ENCODE measurements at places on chromosomes 1 and 21.

DNA sequence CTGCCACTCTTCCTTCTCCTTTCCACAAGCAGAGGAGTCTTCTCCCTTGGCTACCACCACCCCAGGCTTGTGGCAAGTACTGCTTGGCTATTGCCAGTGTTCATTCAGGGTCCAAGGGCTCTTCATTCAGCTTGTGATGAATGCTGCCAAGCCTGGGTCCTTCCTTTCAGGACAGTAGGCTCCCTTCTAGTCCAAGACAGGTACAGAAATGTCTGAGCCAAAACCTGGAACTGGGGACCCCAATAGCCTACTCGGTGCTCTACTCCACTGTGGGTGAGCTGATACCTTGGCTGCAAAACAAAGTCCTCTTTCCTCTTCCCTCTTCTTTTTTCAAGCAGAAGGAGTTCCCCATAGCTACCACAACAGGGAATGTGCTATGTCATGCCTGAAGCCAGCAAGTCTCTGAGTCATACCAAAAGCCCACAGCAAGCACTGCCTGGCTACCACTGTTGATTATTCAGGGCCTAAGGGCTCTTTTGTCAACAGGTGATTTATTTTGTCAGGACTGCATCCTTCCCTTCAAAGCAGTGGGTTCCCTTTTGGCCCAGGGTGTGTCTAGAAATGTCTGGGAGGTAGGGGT, 268.9 kb downstream of the HHAT start:
- DNase-seq = no peak

DNA sequence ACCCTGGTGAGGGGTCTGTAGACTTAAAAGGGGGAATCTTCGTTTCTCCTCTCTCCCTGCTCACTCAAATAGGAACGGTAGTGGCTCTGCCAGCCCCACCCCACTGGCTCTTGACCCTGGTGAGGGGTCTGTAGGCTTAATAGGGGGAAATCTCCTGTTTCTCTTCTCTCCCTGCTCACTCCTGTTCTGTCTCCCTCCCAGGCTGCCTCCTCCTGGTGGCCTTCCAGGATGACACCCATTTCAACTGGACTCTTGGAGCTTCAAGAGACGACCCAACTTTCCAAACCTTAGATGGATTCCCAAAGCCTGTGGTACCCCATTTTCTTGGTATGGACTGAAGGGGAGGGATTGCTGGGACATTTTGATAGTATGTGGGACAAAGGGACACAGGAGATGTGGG, 1.4 kb upstream of the EPHB2 start:
- no peak for DNase-seq

DNA sequence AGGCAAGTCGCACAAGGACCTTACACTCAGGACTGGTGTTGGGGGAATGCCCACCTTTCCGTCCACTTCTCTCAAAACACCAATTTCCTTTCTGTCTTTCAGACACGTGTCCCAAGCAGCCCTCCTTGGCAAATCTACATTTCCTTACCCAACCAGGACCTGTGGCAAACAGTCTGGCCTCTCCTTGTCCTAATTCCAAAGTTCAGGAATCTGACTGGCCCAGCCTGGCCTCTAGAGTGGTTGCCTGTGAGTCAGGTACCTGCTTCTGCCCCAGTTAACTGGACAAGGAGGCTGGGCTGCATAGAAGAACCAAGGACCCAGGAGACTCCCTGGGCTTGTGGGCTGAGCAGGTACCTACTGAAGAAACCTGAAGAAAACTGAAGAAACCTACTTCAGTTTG, 34.3 kb upstream of the CITED4 start:
- no peak for DNase-seq

DNA sequence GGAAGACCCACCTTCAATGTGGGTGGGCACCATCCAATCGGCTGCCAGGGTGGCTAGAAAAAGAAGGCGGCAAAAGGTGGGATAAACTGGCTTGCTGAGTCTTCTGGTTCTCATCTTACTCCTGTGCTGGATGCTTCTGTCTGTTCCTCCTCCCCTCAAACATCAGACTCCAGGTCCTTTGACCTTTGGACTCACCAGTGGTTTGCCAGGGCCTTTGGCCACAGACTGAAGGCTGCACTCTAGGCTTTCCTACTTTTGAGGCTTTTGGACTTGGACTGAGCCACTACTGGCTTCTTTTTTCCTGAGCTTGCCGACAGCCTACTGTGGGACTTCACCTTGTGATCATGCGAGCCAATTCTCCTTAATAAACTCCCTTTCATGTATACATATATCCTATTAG, 55.9 kb downstream of the VCAM1 start:
- no peak for DNase-seq

DNA sequence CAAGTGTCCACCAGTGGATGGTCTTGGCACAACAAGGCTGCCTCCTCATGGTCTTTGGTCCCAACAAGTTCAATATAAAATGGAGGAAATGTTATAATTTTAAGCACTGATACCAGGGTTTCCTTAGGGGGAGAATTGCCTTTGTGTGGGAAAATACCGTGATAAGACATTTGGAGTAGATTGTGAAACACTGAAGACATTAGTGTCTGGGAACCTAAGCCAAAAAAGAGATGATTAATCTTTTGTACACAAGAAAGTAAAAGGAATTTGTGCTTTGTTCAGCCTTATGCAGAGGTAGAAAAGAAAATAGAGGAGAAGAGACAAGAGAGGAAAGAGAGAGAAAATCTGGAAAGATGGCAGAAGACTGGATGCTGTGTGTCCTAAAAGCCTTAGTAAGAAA, 36.1 kb downstream of the ST6GALNAC3 start:
- no peak for DNase-seq

GRCh38 chr21:32957545-32957944, 68.2 kb upstream of the OLIG2 start:
- DNase-seq = no peak

GRCh38 chr1:214665606-214666110, 62.7 kb downstream of the CENPF start:
- no peak for DNase-seq

DNA sequence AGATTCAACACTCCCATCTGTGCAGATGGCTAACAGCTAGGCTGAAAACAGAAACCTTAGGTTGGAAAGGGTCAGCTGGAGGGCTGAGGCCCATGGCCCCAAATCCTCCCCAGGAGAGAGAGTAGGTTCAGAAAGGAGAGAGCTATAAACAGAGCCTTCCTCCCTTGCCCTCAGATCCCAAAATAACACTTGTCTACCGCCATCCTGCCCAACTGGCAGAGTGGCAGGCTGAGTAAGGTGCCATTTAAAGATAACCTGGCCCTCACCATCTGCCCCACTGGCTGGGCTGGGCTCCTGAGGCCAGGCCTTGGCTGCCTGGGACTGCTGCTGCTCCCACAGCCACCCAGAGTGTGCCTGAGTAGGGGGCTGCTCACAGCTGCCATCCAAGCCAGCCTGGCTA, 4.3 kb upstream of the SHISA4 start:
- DNase-seq = no peak

- no peak for DNase-seq
Observed at GRCh38 chr1:3834701-3835100, 22.3 kb downstream of the CEP104 start.

DNA sequence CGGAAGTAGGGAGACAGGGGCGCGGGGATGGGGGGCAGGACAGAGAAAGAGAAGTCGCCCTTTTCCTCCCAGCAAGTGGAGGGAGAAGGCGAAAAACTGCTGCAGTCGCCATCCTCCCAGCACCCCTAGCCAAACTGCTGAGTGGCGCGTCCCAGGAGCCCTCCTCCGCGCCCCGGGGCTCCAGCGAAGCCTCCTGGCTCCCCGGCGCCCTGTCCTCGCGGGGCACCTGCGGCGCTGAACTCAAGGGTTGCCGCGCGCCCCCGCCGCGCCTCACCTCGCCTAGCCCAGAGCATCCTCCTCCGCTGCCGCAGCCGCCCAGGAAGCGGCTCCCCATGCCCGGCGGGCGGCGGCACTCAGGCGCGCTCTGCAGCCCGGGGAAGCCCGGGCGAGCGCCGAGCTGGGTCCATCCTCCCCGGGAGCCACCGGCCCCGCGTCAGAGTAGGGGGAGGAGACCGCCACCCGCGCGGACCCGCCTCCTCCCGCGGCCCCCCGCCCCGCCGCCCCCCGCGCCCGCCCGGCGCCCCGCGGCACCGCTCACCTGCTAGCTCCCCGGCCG, at the start of gene DAB1:
DAB1 (minus strand) TSS at position 405 of the 556 bp plus-strand sequence. CDS start 133,030 bp downstream, outside the sequence.
- no peak for DNase-seq

DNA sequence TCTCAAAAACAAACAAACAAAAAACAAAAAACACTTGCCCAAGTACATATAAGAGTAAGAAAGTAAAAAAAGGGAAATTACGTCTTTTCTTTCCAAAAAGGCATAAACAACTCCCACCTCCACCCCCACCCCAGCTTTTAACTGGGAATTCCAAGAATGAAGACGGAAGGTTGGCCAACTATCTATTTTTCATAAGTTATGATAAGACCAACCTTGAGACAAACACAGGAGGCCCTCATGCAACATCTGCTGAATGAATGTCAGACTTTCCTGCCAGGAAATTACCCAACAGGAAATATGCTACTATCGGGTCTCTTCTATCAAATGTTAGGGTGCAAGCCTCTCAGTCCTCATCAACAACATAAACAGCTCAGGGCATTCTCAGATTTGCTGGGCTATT, 1.9 kb downstream of the BSDC1 start:
- no peak for DNase-seq

DNA sequence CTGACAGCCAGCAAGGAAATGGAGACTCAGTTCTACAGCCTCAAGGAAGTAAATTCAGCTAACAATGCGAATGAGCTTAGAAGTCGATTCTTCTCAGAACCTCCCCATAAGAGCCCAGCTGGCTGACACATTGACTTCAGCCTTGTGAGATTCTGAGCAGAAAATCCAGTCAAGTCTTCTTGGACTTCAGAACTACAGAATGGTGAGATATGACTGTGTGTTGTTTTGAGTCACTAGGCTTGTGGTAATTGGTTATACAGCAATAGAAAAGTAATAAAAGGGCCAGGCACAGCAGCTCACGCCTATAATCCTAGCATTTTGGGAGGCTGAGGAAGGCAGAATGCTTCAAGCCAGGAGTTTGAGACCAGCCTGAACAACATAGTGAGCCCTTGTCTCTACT, 161.8 kb upstream of the IVNS1ABP start:
- DNase-seq = no peak

GRCh38 chr1:73500154-73500553, 697.8 kb downstream of the LRRIQ3 start:
- DNase-seq = no peak

DNA sequence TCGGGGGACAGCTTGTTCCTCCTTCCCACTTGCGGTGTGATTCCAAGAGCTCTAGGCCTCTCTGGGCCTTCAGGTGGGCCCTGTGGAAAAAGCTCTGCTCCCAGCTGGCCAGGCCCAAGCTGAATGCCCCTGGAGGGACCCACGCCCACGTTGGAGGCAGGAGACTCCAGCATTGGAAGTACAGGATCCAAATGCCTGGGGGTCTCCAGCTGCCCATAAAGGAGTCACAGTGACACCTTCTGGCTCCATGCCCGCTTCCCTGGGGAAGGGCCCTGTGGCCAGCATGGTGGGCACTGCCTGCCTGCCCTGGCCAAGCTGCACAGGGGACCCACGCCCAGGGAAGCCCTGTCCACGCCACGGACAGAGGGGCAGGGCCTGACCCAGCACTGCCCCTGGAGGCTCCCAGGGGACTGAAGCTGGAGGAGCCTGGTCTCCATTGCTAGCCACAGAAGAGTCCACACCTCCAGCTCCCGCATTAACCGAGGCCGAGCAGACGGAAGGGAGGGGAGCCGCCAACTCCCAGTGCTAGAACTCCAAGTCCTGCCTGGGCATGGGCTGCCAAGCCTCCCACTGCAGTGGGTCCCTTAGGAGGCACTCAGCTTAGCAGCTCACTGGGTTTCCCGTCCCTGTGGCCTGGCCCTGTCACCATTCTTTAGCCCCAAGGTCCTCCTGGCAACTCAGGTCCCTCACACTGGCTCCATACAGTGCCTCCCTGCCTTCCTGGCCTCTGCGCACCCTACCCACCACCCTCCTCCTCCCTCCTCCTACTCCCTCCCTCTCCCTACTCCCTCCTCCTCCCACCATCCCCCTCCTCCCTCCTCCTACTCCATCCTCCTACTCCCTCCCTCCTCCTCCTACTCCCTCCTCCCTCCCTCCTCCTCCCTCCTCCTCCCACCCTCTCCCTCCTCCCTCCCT, 41.9 kb downstream of the WNT9A start:
- DNase-seq = no peak

Data from NCI-H1092 treated with DMSO at 0.1 percent for 48 hours (cell line).